Trophoblast cell (in vitro differentiated cells and primary cell): ENCODE measurements at places on chromosomes 2 and 18.

DNA sequence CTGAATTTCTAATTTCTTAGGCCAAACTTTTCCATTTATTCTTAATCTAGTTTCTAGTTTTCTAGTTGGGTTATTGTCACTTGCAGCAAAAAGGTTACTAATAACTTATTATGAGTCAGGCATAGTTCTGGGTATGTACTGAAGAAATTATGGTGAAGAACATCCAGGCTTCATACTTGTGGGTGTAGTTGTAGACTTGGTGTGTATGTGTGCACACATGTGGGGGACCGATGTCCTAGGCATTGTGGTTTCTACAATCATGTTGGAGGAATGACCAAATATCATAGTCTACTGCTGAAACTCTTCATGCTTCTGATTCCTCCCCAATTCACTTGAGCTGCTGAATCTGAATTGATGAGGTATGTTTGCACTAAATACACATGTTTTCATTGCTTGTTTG, 141.2 kb downstream of the PMAIP1 start:
- DNase-seq, result no peak

DNA sequence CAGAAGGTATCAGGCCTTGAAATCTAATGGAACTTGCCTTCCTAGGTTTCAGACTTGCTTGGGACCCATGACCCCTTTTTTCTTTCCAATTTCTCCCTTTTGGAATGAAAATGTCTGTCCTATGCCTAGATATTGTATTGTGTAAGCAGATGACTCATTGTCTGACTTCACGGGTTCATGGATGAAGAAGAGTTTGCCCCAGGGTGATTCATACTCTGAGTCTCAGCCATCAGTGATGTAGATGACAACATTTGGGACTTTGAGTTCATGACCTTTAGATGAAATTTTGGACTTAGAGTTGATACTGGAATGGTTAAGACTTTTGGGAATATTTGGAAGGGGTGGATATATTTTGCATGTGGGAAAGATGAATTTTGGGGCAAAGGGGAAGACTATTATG, 11.2 kb upstream of the SCYGR5 start:
- peak; percentile 94 for DNase-seq

GRCh38 chr2:42025151-42025582, 22.7 kb upstream of the PKDCC start:
- DNase-seq, result no peak

DNA sequence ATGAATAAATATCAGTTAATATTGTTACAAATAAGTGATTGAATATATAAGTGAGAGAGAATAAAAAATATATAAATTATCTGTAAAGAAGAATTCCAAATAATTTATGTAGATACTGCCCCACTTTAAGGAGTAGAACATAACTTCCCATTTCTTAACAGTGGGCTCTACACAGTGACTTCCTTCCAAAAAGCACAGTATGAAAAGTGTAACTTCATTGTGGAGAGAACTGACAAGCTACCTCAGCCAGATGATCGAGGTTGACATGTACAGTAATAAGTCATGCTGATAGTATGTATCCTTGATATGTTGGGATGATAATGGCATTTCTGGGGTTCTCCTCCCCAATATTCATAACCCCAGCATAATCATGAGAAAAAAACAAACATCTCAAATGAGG, 191.9 kb upstream of the FN1 start:
- no peak for DNase-seq

GRCh38 chr2:202375033-202375608, 1.0 kb upstream of the BMPR2 start:
- peak; percentile 64 for DNase-seq

- DNase-seq, result no peak
Measured at GRCh38 chr18:74063023-74063422, 84.6 kb downstream of the FBXO15 start.

GRCh38 chr2:99794414-99794813, 304.6 kb upstream of the REV1 start:
- DNase-seq, result no peak

DNA sequence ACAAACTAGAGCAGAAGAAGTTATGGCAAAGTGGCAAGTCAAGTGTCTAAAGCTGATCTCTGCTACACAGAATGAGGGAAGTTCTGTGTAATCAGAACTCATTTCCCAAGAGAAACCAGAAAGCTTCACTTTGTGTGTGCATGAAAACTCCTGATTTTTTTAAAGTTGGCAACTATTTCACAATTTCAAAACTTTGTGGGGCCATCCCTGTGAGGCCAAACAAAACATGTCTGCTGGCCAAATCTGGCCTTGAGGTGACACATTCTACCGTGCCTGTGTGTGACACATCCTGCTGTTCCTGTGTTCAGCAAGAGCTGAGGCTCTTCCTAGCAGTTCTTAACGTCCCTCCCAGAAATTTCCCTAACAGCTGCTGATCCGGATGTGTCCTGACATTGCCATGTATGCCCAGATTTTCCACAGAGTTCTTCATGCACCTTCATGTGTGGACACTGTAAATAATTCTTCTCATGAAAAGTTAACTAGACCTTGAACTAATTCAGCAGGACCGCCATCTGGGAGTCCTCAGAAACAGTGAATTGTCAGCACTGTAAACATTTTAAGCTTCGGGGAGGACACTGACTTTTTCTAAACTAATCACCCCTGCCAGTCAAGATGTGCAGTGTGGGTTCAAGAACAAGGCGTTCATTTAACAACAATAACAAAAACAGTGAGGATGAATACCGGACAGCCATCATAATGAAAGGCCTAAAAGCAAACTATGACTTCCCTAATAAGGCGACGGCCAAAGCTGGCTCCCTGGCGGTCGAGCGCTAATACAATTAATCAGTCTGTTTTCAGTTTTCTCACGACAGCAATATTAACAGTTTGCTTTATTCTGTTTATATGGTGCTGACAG, 99.0 kb downstream of the PLEKHM3 start:
- DNase-seq, result peak; percentile 16

GRCh38 chr2:46118656-46119371, 178.4 kb upstream of the EPAS1 start:
- DNase-seq, result no peak

- DNase-seq, result no peak
Measured at GRCh38 chr2:218023636-218024035, 20.8 kb upstream of the TNS1 start.

- DNase-seq, result no peak
Measured at GRCh38 chr2:184006998-184007397, 591.3 kb upstream of the ZNF804A start.

- no peak for DNase-seq
Measured at GRCh38 chr2:144567745-144568144, 47.8 kb upstream of the ZEB2 start.

- DNase-seq, result no peak
Measured at GRCh38 chr2:15448250-15448839, 112.8 kb downstream of the NBAS start.

DNA sequence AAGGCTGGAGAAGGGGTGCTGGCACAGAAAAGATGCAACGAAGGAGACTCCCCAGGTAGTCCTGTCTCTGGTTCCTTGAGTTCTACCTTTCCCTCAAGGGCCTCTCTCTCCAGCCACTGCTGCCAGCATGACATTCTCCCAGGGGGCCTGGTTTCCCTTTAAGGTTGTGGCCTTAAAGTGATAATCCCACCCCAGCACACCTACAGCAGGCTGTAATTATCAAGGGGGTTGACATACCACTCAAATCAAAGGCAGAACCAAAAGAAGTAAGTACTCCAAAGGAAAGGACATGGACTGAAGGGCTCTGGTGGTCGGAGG, 127.4 kb upstream of the MSH6 start:
- DNase-seq, result no peak

DNA sequence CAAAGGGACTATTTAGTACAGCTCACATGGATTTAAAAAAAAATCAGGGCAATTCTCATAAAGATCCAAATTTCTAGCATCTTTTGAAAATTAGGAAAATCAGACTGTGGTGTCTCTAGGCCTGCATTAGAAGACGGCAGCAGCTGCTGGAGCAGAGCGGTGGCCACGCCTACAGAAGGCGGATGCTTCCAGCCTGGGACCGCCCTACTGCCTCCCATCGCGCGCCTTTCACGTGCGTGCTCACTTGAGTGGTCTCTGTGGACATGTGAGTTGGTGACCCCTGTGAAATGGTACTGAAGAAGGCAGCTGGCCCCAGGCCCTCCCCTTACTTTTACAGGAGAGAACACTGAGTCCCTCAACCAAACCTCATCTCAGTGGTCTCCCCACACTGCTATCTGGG, 15.2 kb upstream of the ZFP36L2 start:
- no peak for DNase-seq

DNA sequence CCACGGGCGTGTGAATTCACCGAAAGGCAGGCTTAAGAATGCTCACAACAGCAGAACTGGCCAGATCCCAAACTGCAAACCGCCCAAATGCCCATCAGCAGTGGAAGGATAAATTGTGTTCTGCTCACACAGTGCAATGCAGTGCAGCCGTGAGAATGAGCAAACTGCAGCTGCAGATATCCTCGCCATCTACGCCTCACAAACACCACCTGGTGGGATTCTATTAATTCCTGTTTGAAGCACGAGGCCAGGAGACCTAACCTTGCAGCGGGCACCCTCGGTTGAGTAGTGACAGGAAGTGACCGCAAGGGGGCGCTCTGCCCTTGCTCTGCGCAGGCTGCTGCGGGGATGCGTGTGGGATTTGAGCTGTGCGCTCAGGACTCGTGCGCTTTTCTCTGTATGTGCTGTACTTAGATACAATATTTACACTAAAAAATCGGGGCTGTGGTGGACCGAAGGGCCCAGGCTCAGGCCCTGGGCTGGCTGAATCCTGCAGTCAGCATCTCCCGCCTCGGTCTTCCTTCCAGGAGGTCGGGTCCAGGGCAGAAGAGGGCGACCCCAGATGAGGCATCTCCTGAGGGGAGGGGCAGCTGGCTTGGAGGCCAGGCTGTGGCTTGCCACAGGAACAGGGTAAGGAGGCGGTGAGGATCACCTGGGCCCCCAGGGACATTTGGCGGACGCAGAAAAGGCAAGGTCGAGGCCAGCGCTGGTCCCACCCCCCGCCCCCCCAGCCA, 19.8 kb upstream of the PDIA6 start:
- DNase-seq, result peak; percentile 78
